GM12878 (cell line): ENCODE measurements at places on chromosomes 16 and 17. TPM values are rescaled to one million over a fixed set of nuclear protein-coding genes. Genes with fewer than 3 reads are reported as not detected.

Gene UNC119
- total RNA-seq, result 70.7 and 75.6 TPM in 2 replicates

Gene SCRN2
- total RNA-seq, result 28.9 and 30.5 TPM in 2 replicates

Gene RNF222
- total RNA-seq, result not detected in 2 replicates

Gene GRB7
- total RNA-seq, result 0.23 and 0.45 TPM in 2 replicates

Gene HP
- 8.7 and 10.8 TPM in 2 replicates for total RNA-seq

Gene SLC22A31
- 0.19 TPM in 1 of 2 replicates, not detected in the other for total RNA-seq

Gene RMI2
- total RNA-seq, result 39.2 and 39.3 TPM in 2 replicates

Gene ITGAD
- total RNA-seq, result 4.0 and 4.8 TPM in 2 replicates

Gene CNGB1
- total RNA-seq, result not detected in 2 replicates

Gene TLCD1
- 7.3 and 7.6 TPM in 2 replicates for total RNA-seq

Gene CTRB2
- total RNA-seq, result 8.9 and 9.4 TPM in 2 replicates

Gene CACNG4
- total RNA-seq, result 0.08 TPM in 1 of 2 replicates, not detected in the other

Gene SMIM22
- total RNA-seq, result 0.61 TPM in 1 of 2 replicates, not detected in the other

Gene ZNF423
- total RNA-seq, result 0.21 and 0.64 TPM in 2 replicates

Gene HAS3
- 0.32 and 0.56 TPM in 2 replicates for total RNA-seq

Gene KRTAP4-4
- total RNA-seq, result not detected in 2 replicates

Gene RNF43
- total RNA-seq, result 6.8 and 8.2 TPM in 2 replicates

Gene DLX4
- 0.23 and 0.43 TPM in 2 replicates for total RNA-seq

Gene KRT24
- total RNA-seq, result not detected in 2 replicates

Gene KRTAP2-3
- total RNA-seq, result not detected in 2 replicates

Gene SMIM36
- not detected in 2 replicates for total RNA-seq

Gene NXPH3
- total RNA-seq, result 0.11 and 0.13 TPM in 2 replicates

Gene GNG13
- not detected in 2 replicates for total RNA-seq

Gene CIBAR2
- not detected in 2 replicates for total RNA-seq

Gene SLC16A11
- 2.0 and 2.7 TPM in 2 replicates for total RNA-seq

Gene KRTAP1-3
- not detected in 2 replicates for total RNA-seq

Gene SDK2
- total RNA-seq, result 0.08 TPM in 1 of 2 replicates, not detected in the other

Gene TMC6
- 206 and 232 TPM in 2 replicates for total RNA-seq

Gene TTC19
- total RNA-seq, result 18.4 and 21.2 TPM in 2 replicates

Gene KRTAP1-1
- not detected in 2 replicates for total RNA-seq

Gene MYO18A
- total RNA-seq, result 60.9 and 66.0 TPM in 2 replicates

Gene AGRP
- total RNA-seq, result not detected in 2 replicates

Gene USH1G
- 0.05 TPM in 1 of 2 replicates, not detected in the other for total RNA-seq

Gene WNT9B
- total RNA-seq, result not detected in 2 replicates

Gene RBFOX1
- total RNA-seq, result not detected in 2 replicates

Gene MLX
- 38.3 and 41.5 TPM in 2 replicates for total RNA-seq

Gene DPEP2
- 1.9 and 2.7 TPM in 2 replicates for total RNA-seq

Gene DNAAF1
- not detected in 2 replicates for total RNA-seq

Gene CDIPT
- total RNA-seq, result 31.4 and 34.1 TPM in 2 replicates

Gene ACSM2A
- 0.21 TPM in 1 of 2 replicates, not detected in the other for total RNA-seq

Gene ACD
- total RNA-seq, result 32.4 and 32.9 TPM in 2 replicates

Gene OR4D1
- not detected in 2 replicates for total RNA-seq

Gene CTRL
- 2.0 and 3.6 TPM in 2 replicates for total RNA-seq

Gene CLEC18A
- 0.21 and 0.26 TPM in 2 replicates for total RNA-seq

Gene TBC1D3E
- total RNA-seq, result not detected in 2 replicates

Gene CCL7
- total RNA-seq, result not detected in 2 replicates

Gene MMP2
- 0.35 and 0.80 TPM in 2 replicates for total RNA-seq

Gene PPY
- total RNA-seq, result not detected in 2 replicates

Gene INCA1
- total RNA-seq, result 0.21 and 0.29 TPM in 2 replicates
